ENCODE measurements at places on chromosomes 16 and 17.

GRCh38 chr16:83443972-83444371, 363.8 kb upstream of the HSBP1 start:
- no peak for DNase-seq

- no peak for DNase-seq
Observed at GRCh38 chr17:54259476-54259875, 436.7 kb downstream of the KIF2B start.

DNA sequence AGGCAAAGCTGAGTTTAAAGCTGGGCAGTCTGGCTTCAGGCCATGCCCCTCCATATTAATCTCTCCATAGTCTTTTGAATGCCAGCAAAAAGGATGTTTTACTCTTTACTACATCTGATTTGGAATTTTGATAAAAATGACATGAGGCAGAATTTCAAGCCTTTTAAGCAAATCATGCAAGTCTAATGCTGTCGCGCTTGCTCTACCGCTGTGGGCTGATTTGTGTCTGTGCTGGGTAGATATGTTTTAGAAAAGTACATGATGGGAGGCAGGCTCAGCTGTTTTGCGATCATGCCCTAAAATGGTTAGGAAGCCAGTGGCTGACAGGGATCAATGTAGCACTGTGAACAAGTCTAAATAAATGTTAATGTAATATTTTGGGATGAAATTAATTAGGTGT, 311.9 kb downstream of the CA10 start:
- no peak for DNase-seq

DNA sequence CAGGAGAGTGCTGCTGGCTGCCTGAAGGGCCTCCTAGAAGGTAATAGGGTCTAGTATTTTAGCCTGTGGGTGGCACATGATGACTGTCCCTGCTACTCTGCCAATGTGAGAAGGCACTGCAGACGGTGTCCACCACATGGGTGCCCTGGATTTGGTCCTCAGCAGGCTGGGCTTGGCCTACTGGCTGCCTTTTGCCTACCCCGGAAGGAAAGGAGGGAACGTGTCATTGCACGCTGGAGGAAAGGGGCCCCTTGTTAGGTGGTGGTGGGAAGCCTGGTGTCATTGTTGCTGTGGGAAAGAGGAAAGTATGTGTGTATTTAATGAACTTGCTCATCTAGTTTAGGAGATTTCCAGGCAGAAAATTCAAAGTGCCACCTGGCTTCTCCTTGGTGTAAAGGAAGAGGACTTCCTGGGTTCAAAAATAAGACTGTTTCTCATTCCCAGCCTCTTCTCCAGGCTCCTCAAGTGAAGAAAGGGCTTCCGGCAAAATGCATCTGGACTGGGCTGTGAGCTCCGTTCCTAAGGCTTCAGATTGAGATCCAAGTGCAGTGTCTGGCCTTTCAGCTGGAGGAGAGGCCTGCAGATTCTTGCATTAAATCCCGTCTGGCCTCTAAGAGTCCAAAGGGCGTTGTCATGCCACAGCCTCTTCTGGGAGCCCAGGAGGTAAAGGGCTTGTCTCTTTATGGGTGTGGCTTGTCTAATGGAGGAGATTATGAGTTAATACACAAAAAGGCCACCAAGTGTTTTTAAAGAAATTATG, 55.1 kb downstream of the RPTOR start:
- no peak for DNase-seq

GRCh38 chr17:58756246-58757161, 850 bp downstream of the PPM1E start:
- no peak for DNase-seq

- DNase-seq: no peak
Observed at GRCh38 chr16:3878610-3879009, 1.9 kb downstream of the CREBBP start.

GRCh38 chr16:29760567-29761279, 14.9 kb upstream of the C16orf54 start:
- DNase-seq: no peak
